ENCODE measurements at places on chromosomes 13 and 19.

DNA sequence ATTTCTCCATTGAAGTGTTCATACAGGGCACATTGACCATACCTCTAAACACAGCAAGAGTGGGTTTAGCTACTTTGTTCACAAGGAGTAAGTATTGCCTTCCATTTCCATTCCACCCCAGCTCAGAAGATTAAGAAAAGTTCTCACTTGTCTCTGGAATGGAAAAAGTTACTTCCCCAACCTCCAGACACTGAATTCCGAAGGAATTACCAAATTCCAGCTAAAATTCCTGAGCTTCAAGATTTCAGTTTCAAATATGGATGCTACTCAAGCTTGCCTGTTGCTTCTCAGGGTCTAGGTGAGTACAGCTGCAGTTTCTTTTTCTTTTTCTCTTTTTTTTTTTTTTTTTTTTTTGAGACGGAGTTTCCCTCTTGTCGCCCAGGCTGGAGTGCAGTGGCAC lies 33.6 kb downstream of the TEX26 start:
- DNase-seq: no peak

GRCh38 chr13:65456150-65456912 lies 1773.8 kb downstream of the PCDH9 start:
- DNase-seq: no peak

DNA sequence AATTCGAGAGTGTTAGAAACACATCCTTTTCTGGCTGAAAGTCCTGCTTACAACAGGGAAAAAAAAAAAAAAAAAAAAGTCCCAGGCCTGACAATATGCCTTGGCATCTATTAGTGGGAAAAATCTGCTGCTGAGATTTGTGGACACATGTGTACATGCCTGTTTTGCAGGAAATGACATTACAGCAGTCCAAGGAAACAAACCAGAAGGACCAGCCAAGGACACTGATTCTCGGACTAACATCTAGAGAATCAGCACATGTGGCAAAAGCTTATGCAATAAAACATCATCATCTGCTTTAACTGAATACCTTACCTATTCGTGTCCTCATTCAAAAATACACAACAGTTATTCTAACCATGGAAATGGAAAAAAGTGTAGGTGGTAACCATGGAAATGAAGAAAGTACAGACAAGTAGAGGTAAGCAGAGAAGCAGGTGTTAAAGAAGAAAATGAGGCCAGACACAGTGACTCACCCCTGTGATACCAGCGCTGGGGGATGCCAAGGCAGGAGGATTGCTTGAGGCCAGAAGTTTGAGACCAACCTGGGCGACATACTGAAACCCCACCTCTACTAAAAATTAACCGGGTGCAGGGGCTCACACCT lies 9.4 kb upstream of the DPY19L3 start:
- no peak for DNase-seq

DNA sequence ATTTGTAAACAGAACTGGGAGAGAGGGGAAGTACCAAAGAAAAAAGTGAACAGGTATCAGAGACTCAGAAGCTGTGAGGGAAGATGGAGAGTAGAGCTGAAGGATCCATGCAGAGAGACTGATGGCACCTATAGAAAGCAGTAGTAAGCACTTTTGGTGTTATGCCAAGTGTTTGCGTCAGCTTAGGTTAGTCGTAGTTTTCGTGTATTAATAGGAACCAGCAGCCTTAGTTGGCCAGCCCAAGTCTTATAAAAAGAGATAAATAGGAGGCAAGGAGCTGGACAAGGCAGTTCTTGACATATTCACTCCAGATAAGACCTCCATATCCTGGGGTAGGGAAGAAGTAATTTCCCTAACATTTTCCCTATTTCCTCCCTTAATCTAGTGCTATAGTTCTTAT lies 214.2 kb downstream of the OXGR1 start:
- no peak for DNase-seq

DNA sequence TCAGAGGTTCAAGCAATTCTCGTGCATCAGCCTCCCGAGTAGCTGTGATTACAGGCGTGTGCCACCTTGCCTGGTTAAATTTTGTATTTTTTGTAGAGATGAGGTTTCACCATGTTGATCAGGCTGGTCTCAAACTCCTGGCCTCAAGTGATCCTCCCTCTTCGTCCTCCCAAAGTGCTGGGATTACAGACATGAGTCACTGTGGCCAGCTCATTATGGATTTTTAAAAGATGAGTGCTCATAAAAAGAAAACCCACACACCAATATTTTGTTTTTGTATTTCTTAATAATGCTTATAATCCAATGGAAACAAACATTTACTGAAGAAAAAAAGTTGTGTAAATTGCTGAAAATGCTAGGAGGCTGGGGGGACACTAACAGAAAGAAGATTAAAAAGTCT lies 5.0 kb upstream of the MICU2 start:
- no peak for DNase-seq

GRCh38 chr19:2478278-2478755 lies 2.4 kb downstream of the GADD45B start:
- peak; percentile 73 for DNase-seq

DNA sequence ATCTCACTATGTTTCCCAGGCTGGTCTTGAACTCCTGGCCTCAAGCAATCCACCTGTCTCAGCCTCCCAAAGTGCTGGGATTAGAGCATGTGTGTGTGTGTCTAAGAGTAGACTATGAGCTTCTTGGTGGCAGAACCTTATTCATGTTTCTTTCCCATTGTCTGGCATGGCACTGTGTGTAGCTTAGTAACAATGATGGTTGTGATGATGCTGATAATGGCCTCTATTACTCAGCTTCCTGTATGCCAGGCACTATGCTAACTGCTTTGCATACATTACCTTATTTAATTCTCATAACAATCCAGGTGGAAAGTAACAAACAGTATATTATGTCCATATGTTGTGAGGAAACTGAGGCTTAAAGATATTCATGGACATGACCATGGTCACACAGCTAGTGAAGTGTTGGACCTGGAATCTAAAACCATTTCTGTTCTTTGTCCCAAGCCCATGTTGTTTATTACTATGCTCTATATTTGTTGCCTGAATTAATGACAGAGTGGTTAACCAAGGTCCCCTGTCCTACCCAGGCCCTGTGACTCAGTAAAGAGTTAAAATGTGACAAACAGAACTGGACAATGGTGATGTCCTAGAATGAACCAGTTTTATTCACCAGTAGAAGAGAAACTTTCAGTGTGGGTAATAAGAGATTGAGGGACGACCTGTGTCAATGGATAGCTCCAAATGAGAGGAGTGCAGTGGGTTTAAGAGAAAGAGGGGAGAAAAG lies 109.6 kb downstream of the KLF5 start:
- no peak for DNase-seq

DNA sequence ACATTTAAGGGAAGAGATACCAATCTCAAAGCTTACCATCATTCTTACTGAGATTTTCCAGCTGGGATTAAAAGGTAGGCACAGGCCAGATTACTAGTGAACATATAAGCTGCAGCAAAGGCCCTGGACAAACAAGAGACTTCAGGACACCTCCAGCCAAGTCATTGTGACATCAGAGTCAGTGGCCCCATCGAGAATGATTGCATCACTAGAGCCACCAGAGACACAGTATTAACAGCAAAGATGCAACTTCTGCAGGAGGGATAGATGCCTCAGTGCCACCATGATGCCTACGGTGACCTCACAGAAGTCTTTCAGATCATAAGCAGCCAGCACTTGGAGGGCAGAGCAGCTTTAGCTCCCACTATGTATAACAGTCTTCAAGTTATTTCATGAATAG lies 8.6 kb downstream of the RUBCNL start:
- DNase-seq: no peak
